ENCODE measurements at places on chromosomes 11 and 22.
A peak's percentile ranks its signal among the peaks of the same experiment; 100 is the strongest.

DNA sequence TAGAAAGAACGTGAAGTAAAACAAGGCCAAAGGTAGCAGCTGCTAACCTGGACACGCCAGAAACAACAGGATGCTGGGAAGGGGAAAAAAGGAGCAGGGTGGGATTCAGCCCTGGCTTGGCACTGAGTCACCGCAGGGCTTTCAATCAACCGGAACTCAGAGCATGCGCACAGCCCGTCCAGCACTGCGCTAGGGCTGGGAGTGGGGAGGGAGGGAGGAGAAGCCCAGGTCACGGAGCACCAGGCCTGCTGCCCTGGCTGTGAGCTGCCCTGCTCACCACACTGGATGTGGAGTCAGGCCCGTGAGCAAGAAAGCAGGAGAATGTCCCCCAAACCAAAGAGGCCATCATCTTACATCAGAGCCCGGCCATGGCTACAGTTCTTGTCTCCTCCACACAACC is 51.5 kb downstream of the APOL1 start:
- DNase-seq: no peak

GRCh38 chr11:124143034-124143433 is 27.8 kb downstream of the VWA5A start:
- DNase-seq: no peak

- no peak for DNase-seq
Observed at GRCh38 chr11:67541198-67541597, 18.0 kb upstream of the CABP2 start.

DNA sequence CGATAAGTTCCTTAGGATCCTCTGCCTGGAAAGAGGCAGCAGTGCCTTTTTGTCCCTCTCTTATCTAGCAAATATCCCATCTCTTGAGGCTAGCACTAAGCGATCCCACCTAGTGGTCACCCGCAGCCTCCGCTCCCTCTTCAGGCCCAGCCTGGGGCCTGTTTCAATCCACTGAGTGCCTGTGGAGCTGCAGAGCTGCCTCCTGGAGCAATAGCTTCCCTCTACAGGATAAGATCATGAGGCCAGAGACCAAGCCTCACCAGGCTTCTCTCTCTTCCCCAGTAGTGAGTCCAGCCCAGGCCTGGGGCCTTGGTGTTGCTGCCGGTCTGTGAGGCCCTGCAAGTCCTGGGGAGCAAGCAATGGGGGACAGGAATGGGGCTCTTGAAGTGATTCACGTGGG is 65.8 kb downstream of the SLC22A12 start:
- DNase-seq: no peak

DNA sequence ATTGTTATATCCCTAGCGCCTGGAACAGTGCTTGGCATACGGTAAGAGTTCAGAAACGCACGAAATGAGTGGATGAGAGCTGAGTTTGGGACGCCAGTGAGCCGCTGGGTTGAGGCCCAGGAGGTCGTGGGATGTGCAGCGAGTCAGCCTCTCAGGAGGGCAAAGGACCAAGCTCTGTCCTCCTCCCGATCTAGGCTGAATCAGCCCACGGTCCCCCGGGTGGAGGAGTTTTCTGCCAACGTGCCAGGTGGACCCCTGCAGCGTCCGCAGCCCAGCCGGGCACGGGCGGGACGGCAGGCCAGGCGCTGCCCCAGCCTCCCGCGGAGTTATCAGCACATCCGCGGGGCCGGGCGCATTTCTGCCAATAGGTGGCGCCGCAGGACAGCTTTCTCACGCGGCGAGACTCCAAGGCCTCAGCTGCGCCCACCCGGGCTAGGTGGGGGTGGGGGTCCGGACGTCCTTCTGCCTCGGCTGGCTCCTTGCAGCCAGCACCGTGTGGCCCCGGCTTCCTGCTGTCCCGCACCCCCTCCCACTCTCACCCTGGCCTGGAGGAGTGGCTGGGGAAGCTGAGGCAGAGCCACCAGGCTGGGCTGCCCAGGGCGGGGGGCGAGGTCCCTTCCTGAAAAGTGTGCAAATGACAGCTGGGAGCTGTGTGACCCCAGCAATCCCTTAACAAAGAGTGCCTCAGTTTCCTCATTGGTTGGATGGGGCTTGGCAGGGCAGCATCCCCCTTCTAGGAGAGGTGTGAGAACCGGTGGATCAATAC is 2.2 kb upstream of the RPS19BP1 start:
- peak; percentile 76 for DNase-seq

DNA sequence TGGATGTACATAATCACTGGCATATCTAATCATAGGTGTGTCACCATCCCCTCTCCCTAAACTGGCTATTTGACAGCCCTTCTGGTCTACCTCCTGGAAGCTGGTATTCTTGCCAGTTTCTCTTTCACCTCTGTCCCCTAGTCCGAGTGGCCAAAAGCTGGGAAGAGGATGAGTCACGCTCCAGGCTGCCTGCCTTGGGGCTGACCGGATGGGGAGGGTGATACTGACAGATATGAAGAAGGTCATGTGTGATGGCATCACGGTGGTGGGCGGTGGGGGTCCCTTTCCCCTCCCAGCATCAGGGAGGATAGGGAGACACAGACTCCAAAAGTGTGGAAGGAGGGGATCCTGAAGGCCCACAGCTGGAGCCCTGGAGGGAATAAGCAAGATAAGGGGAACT is 4.8 kb downstream of the OAF start:
- no peak for DNase-seq

DNA sequence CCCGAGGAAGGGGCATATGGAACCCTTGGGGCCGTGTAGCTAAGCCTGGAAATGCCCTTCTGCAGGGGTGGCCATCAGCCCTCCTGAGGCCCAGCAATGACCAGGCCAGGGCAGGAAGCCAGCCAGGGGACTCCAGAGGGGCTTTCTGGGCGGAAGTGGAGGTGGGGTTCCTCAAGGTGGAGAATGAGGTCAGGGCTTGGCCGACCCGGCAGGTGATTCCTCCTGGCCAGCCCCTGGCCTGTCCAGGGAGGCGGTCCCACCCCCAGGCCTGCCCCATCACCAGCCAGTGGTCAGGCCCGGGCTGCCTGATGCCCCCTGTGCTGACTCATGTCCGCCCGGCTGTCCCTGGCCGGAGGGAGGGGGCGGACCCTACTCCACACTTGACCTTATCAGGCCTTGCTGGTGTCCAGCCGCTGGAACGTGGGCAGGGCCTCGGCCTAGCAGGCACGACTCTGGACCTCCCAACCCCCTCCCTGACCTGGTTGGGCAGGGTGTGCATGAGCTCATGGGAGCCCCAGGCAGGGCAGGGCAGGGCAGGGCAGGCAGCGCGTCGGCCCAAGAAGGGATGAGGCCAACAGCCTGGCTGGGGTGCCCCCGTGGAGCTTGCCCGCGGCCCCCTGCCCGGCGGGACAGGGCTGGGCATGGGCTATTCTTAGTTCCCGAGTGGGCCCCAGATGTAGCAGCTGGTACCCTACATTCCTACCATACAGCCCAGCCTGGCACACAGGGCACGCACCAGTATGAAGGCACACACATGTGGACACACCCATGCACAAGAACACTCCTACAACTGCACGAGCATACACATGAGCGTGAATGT is 35.9 kb downstream of the RPL3 start:
- DNase-seq: no peak

- no peak for DNase-seq
Observed at GRCh38 chr11:849951-850774, 7.5 kb downstream of the TSPAN4 start.

DNA sequence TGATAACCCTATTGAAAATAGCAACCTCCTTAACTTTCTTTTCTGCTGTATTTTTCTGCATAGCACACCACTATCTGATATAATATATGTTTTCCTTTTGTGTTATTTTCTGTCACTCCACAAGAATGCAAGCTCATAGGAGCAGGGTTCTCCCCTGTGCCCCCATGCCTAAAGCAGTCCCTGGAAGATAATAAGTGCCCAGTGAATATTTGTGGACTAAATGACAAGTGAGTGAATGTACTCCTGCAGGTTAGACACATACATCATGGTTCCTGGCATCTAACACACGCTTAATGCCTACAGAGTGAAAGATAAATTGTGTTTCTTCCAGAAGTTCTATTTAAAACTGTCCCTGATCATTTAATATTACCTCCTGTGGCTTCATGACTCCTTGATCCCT is 23.9 kb upstream of the OR9Q2 start:
- DNase-seq: no peak

DNA sequence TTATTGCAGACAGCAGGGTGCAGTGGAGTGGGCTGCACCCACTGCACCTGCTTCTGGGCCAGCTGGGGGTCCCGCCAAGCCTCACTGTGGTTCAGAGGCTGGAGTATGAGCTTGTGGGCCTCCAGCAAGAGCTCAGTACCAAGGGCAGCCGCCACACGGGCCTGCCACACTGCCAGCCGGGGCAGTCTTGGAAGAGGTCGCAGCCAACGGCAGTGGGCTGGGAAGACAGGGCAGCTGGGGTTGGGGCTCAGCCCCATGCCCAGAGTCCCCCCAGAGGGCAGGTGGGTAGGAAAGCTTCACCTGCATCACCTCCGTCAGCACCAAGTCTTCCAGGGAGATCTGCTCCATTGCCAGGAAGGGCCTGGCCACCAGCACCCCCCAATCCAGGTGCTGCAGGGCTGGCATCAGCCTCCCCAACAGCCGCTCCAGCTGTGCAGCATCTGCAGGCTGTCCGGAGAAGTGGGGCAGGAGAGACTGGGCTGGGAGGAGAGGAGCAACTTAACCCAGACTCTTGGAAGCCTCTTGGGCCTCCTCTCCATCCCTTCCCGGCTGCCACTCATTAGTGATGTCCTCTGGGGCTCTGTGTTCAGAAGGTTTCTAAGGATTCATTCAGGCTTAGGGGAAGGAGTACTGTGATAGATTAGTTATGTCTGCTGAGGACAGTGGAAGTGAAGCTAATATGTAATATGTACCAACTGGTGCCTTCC is 1.1 kb upstream of the GSTT4 start:
- DNase-seq: no peak

DNA sequence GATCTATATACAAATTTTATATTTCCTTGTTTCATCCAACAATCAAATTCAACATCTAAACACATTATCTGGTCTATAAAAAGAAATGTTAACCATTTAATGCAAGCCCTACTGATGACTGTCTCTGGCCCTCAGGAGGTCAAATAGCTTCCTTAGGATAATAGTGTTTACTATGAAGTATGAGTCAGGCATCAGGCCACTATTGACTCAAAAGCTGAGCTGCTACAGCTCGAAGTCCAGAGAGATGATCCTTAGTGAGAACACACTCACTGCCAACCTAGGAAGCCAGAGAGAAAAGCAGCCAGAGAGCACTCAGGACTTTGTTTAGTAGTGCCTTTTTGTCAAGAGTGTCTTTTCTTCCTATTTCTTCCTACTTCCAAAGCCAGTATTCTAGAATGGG is 171.8 kb downstream of the SOX6 start:
- no peak for DNase-seq

DNA sequence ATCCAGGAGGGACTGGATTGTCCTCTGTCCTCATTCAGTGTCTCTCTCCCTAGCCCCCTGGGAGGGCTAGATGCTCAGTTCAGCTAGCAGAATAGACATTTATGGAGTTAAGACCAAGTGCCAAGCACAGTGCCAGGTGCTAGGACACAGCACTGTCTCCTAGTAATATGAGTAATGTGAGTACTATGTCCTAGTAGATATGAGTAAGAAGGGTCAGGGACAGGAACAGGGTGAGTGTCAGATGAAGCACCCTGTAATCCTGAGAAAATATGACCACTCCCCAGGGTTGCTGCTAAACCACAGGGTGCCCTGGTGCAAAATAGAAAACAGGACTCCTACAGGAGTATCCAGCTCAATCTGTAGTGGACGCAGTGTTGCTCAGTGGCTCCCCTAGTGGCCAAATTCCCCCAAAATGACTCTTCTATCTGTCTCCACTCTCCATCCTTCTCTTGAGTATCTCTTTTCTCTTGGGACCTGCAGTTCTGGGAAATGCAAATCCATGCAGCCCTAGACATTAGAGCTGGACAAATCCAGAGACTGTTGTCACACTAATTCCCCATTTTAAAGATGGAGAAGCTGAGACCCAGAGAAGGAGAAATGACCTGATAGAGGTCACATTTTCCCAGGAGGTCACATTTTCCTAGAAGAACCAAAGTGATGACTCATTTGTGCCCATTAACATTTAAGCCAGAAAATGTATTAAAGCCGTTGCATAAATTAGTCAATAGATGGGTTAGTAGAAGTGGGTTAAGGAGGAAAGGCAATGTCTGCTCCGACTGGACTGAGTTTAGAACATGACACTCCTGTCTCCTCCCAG is 214.3 kb downstream of the NXPE2 start:
- no peak for DNase-seq

- DNase-seq: no peak
Observed at GRCh38 chr22:35555483-35555890, 14.9 kb downstream of the RASD2 start.

GRCh38 chr22:48404801-48405447 is 1422.7 kb downstream of the BRD1 start:
- no peak for DNase-seq

DNA sequence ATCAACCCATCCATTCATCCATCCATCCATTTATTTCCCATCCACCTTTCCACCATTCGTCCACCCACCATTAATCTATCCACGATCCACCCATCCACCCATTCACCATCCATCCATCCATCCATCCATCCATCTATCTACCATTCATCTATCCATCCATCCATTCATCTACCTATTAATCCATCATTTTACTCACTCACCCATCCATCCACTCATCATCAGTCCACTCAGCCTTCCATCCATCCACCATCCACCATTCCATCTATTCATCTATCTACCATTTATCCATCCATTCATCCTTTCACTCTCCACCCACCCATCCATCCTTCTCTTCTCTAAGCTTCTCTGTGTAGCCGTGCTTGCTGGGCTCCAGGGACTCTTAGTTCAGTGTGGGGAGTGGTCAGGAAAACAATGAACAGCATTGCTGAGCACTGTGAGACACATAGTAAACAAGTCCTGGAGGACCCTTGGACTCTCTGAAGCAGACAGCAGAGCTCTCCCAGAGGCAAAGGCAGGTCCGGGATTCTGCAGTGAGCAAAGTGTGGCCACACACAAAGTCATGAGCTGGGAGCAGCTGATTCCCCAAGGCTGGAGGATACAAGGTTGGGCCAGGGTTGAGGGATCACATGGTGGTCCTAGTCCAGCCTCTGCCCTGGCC is 642.2 kb downstream of the BRD1 start:
- no peak for DNase-seq

DNA sequence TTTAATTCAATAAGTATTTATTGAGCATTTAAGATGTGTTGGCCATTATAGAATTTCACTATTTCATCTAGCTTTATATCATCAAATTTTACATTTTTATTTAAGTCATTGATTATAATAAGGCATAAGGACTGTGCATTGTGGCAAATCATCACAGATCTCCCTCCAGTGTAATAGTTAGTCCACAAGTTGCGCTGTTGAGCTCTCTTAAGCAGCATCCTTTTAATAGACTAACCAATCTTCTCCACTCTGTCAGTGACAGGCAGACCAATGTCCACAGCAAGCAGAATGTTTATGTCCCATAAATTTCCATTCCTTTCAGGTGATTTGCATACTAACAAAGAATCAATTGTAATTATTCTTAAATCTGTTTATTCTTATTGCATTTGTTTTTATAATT is 595.3 kb upstream of the CCDC90B start:
- DNase-seq: no peak

- DNase-seq: no peak
Observed at GRCh38 chr22:45308957-45309421, 745 bp upstream of the FAM118A start.

GRCh38 chr11:123284454-123284853 is 89.4 kb upstream of the CLMP start:
- DNase-seq: no peak

Data from stimulated activated CD4-positive, alpha-beta T cell treated with anti-CD3 and anti-CD28 coated beads, Interleukin-1b, Interleukin-23, amount 100 ng/mL, for 1 hour (primary cell).